Kidney epithelial cell (primary cell): ENCODE measurements at places on chromosomes 6 and 20. TPM values are rescaled to one million over a fixed set of nuclear protein-coding genes. Genes with fewer than 3 reads are reported as not detected.

The FOXF2 gene
- 0.38 and 0.75 TPM in 2 replicates for total RNA-seq

The RAET1E gene
- total RNA-seq, result not detected in 2 replicates

The ZHX3 gene
- 7.6 and 9.0 TPM in 2 replicates for total RNA-seq

The FARS2 gene
- 8.2 and 19.3 TPM in 2 replicates for total RNA-seq

The CGA gene
- not detected in 2 replicates for total RNA-seq

The VWA7 gene
- 1.5 and 3.1 TPM in 2 replicates for total RNA-seq

The SASH1 gene
- total RNA-seq, result 12.1 and 13.8 TPM in 2 replicates

The CST4 gene
- not detected in 2 replicates for total RNA-seq

The SALL4 gene
- total RNA-seq, result 4.4 and 5.3 TPM in 2 replicates

The DLK2 gene
- total RNA-seq, result not detected in 2 replicates

The SRSF6 gene
- total RNA-seq, result 59.4 and 68.1 TPM in 2 replicates

The ADIG gene
- not detected in 2 replicates for total RNA-seq

The SLC22A16 gene
- total RNA-seq, result 0.71 TPM in 1 of 2 replicates, not detected in the other

The ANGPT4 gene
- total RNA-seq, result not detected in 2 replicates

The OPRM1 gene
- not detected in 2 replicates for total RNA-seq

The GTSF1L gene
- total RNA-seq, result not detected in 2 replicates

The SNHG17 gene
- 34.2 and 47.6 TPM in 2 replicates for total RNA-seq

The OGFRL1 gene
- 48.5 and 48.7 TPM in 2 replicates for total RNA-seq

The LY86 gene
- total RNA-seq, result 0.96 TPM in 1 of 2 replicates, not detected in the other

The PRRT1 gene
- total RNA-seq, result 0.27 TPM in 1 of 2 replicates, not detected in the other

The SLC22A1 gene
- 0.14 and 1.3 TPM in 2 replicates for total RNA-seq

The RGS17 gene
- 11.2 and 14.1 TPM in 2 replicates for total RNA-seq

The FAM209B gene
- 0.48 TPM in 1 of 2 replicates, not detected in the other for total RNA-seq
